ENCODE measurements at places on chromosomes 5 and 9.
A peak's percentile ranks its signal among the peaks of the same experiment; 100 is the strongest.

DNA sequence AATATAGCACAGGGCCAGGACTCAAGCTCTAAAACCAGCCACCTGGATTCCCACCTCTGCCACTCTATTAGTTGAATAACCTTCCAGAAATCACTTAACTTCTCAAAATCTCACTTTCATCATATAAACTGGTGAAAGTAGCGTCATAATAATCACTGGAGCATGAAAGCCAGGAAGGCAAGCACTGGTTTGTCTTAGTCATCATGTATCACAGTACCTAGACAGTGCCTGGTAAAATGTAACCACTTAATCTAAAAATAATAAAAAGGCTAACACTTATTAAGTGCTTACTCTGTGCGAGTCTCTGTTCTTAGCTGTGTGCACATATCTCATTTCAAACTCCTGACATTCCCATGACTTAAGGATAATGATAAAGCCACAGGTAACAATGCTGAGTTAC lies 109.4 kb downstream of the ASTN2 start:
- no peak for DNase-seq

- DNase-seq, result no peak
These were observed 583.5 kb upstream of the TUSC1 start for GRCh38 chr9:26261503-26262330.

DNA sequence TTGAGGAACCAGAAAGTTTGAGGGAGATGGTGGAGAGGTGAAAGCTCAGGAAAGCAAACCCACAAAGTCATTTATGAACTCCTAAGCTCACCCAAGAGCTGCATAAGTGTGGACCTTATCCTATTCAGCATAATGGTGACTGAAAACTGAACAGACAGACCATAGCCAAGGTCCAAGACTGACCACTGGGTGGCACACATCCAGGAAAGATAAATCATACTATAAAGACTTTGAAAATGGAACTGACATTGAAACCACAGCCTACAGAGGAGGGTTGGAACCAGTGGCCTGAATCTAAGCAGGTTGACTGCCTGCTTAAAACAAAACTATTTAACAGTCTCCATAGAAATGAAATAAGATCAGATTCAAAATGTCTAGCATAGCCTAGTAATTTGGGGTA lies 121.0 kb upstream of the RGS7BP start:
- DNase-seq, result no peak

DNA sequence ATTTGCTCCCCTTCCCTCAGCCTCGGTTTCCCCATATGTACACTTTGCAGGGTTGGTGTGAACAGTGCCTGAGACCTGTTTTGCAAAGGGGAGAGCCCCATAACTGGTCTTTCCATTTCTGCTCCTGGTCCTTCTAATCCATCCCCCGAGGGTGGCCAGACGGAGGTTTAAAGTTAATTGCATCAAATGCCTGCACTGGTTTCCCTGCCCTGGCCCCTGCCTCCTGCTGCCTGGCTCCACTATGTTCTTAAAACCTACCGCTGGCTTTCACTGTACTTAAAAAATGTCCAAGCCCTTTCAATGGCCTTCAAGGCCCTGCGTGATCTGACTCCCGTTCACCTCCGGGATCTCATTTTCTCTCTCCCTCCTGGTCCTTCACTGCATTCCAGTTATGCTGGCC lies 183.0 kb downstream of the RGS3 start:
- DNase-seq, result no peak

DNA sequence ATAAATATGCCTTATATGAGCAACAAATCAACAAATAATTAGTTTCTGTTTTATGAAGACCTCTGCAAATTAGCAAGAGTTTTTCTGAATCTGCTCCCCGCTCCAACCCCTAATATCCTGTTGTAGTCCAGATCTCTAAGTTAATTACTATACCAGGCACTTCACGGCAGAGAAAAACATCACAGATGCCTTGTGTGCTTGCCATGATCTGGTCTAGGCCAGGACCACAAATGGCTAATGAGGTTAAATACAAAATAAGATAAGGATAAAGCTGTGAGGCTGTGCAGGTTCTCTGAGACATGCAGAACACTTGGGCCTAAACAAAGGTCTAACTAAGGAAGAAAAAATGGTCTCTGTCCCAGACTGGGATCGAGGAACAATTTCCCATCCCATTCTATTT lies 150.8 kb downstream of the SLIT3 start:
- no peak for DNase-seq

GRCh38 chr9:91711755-91712601 lies 238.1 kb downstream of the ROR2 start:
- no peak for DNase-seq

DNA sequence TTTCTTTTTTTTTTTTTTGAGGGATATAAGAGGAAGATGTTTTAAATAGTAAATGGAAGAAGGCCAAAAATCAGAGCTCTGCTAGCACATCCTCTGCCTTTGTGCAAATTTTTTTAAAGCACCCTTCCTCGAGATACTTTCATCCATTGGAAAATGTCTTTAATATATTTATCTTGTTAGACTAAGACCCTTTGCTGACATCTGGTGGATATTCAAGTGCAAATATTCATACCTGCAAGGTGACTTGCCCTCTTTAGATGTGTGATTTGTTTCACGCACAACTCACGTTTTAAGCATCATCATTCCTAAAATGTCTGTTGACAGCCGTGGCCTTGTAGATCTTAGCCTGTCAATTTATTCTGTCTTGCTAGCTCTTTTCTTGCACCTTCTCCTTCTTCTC lies 258.5 kb downstream of the AGTPBP1 start:
- DNase-seq, result no peak

DNA sequence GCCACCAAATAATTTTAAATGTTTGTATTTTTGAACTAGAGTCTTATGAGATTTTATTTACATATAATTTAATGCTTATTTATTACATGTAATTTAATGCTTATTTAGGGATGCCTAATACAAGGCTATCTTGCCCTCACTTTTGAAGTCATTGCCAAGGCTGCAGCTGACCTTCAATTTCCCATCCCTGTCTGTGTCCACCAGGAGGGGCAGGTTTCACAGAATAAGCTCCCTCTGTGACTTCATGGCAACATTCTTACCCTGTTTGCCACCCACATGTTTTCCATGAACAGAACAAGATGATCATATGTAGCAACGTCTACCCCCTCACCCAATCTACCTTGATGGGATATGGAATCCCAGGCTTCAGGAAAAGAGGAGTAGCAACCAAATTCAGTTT lies 27.0 kb downstream of the C5 start:
- no peak for DNase-seq

DNA sequence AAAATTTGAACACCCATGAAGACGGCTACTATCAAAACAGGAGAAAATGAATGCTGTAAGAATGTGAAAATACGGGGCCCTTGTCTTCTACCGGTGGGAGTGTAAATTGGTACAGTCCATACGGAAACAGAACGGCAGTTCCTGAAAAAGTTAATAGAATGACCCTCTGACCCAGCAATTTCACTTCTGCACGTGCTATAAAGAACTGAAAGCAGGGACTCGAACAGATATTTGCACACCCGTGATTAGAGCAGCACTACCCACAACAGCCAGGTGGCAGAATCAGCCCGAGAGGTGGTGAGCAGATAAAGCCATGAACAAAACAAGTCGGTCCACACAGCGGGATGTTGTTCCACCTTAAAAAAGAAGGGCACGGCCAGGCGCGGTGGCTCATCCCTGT lies 22.6 kb upstream of the SLC12A7 start:
- DNase-seq, result no peak

- DNase-seq, result no peak
These were observed 73.2 kb upstream of the SH3PXD2B start for GRCh38 chr5:172527559-172527958.

DNA sequence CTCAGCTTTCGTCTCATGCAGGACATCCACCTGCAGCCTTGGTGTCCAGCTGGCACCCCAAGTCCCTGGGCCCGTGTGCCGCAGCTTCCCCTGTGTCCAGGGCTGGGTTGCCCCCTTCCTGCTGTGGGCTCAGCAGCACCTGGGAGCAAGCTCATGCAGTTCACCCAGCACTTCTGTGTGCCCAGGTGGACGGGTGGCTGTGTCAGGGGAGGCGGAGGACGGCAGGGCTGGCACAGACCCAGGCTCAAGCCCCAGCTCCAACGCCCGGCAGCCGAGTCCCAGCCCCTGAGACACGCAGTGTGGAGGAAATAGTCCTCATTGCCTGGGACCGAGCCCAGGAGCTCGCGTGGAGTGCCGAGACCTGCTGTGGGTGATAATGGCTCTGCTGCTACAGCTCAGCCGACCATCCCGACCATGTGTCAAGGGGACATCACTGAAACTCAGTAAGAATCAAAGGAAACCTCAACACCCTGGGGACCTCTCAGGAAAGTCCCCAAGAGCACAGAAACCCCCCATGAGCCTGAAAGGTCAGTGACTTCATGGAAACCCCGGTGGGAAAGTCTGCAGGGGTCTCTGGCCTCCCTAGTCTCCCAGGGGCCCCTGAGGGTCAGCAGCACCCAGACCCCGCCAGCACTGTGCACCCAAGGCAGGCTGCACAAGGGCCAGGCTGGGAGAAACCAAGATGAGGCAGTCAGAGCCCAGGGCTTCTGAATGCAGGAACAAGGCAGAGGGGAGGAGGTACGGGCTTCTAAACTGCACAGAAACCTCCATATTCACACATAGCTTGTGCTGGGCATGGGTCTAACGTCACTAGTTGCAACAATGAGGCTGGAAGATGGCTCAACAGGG lies 38.8 kb downstream of the LPCAT1 start:
- no peak for DNase-seq

DNA sequence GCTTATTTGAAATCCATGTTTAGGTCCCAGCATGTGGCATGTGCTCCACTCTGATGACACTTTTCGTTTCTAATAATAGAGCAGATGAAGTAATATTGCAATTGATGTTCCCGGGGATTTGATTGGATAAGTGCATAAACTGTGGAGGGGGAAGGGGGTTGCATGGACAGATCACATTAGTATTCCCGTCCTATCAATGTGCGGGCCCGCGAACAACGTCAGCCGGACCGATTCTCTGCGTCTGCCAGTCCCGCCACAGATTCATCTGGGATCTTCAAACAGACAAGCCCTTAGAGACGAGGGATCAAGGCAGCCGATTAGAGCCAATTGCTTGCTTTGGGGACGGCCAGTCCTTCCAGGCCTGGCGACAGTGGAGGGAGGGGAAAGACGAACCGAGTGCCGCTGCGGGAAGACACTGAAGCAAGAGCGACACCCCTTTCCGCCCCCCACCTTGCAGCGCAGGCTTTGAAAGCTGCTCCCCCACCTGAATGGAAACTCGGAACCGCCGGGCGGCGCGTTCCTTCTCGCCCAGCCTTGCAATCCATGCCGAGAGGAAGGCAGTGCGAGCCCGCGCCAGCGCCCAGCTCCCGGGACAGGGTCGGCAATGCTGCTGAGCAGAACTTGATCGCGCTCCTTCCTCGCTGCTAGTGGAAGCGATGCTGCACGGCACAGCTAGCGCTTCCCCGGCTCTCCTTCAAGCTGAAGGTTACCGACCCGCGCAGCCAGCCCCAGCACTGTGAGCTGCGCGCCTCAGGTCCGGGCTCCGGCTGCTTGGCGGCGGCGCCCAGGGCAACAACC lies at the start of gene RGS7BP:
RGS7BP (plus strand) TSS at position 247 of the 798 bp plus-strand sequence. CDS start 610 bp downstream, outside the sequence.
- DNase-seq, result peak; percentile 1

DNA sequence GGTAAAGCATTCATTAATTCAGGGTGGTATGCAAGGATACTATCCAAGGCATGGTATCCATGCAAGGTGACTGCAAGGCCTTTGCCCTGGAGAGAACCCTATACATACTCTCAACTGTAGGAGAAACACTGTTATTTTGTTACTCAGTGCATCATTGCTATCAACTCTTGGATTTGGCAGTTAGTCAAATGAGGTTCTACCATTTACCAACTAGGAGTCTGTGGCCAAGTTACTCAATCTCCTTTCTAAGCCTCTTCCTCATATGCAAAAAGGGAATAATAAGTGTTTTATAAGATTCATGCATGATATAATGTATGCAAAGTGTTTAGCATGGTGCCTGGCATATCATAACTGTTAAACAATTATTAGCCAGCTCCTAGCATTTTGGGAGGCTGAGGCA lies 4.0 kb downstream of the PCDHGC3 start:
- DNase-seq, result no peak

- DNase-seq, result no peak
These were observed 410.1 kb downstream of the MAT2B start for GRCh38 chr5:163915481-163915961.

GRCh38 chr5:180049185-180049548 lies 22.4 kb downstream of the RNF130 start:
- DNase-seq, result peak; percentile 0

GRCh38 chr9:4887556-4887955 lies 94.8 kb downstream of the RCL1 start:
- DNase-seq, result no peak

DNA sequence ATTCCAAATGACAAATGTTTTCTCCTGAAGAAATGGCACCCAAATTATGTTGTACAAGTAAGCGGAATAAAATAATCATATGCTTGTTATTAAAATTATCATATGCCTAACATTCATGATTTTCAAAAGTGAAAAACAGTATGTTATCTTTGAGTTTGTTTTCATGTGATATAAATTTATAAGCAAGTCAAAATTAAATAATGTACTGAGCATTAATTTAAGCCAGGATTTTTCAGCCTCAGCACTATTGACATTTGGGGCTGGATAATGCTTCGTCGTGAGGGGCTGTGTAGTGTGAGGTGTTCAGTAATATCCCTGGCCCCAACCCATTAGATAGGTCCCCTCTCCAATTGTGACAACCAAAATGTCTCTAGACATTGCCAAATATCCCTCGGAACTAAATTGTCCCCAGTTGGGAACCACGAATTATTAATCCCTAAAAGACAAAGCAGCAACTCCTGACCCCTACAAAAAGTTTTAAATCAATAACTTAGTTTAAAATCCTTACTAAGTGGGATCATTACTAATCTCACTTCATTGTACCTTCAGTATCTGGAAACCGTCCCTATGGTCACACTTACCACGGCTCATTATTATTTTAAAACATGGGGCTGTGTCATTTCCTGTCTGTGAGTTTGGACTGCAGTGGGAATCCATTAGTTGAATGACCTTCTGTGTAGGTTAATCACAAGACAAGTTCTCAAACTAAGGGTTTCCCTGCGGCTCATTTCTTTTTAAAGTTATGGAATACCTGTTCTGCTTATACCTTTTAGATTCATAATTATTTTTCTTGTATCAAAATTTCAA lies 1.3 kb upstream of the NNT start:
- no peak for DNase-seq

GRCh38 chr5:871596-872298 lies 20.9 kb downstream of the BRD9 start:
- DNase-seq, result no peak

DNA sequence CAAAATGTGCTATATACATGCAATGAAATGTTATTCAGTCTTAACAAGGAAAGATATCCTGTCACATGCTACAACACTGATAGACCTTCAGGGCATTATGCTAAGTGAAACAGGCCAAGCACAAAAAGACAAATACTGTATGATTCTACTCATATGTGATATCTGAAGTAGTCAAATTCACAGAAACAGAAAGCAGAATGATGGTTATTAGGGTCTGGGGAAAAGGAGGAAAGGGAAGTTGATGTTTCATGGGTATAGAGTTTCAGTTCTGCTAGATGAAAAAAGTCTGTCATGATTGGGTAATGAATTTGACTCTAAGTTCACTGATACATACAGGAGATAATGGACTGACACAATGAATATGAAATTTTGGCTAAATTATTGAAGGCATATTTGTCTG lies 11.2 kb upstream of the RIC1 start:
- no peak for DNase-seq
